ENCODE measurements at places on chromosomes 2 and 18.

- DNase-seq: no peak
Measured at GRCh38 chr2:37616677-37617005, 54.8 kb downstream of the CDC42EP3 start.

DNA sequence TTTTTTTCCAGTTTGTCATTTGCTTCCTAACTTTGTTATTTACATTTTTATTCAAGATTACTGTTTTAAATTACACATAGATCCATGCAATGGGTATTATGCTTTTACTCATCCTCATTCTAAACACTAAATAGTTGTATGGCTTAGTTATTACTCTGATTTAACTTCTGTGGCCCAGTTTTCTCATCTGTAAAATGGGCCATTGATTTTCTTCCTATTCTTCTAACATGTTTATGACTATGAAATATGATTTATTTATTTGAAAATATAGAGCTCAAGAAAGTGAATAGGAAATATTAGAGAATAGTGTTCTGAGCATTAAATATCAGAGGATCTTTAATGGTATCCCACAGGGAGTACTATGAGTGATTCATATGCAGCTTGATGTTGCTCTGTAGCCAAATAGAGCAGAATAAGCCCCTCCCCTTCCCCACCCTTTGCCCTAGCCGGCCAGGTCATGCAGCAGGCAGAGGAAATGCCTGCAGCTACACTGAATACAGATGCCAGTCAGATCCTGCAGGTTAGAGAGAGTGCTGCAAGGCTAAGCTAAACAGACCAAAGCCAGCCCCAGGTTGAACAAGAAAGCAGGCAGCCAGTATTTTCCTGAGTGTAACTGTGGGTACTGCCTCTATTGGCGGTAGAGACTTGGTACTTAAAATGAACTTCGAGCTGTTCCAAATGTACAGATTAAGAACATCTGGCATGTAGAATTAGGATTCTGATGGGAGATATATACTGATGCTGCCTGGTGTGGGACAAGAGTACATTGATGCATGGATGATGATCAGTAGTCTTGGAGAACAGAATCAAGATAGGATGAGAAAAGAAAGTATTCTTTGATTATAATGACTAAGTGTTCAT, 11.7 kb upstream of the ACYP2 start:
- DNase-seq: no peak

DNA sequence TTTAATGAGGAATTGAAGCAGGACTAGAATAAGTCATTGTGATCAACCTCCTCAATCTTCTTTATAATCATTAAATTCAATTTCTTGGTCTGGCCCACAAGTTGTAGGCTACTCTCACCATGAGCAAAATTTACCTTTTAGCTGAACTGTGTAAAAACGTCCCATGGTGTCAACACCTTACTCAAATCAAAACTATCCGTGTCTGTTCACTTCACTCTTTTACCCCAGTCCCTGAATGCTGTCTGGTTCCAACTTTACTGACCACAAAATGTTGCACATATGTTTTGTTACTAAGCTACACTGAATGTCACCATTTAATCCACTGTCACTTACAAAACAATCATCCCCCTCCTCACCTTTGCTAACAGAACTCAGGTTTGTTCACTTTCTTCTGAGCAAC, 951.6 kb upstream of the SLC39A10 start:
- DNase-seq: no peak

DNA sequence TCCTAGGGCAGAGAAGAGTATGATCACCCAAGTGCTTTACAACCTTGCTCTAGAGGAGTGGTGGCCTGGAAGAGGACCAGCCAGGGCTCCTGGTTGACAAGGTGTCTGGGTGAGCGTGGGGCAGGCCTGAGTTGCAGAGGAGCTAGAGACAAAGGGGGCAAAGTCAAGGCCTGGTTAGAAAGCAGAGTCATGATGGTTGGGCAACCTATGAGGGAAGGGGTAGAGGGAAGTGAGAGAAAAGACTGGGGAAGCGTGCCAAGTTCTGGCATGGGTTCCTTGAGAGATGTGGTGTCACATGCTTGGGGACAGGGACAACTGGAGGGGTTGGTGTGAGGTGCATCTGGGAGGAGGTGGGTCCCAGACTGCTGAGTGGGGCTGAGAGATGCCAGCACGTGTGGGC, 13.5 kb downstream of the ZFP36L2 start:
- DNase-seq: no peak

DNA sequence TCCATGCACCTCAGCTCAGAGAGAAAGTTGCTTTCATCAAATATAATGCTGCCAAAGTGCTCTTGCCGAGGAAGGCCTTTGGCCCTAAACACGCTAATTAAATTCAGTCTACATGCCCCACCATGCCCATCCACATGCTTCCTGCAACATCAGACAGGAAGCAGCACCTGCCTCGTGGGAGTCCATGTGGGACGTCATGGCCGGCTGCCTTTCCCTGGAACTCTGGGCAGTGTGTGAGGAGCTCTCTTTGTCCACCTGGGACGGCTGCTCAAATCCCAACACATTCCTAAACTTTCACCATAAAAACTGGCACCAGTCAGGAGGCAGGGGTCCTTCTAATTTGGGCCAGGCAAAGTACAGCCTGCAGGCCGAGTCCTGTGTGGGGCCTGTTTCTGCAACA, 23.1 kb downstream of the FAM178B start:
- DNase-seq: no peak

DNA sequence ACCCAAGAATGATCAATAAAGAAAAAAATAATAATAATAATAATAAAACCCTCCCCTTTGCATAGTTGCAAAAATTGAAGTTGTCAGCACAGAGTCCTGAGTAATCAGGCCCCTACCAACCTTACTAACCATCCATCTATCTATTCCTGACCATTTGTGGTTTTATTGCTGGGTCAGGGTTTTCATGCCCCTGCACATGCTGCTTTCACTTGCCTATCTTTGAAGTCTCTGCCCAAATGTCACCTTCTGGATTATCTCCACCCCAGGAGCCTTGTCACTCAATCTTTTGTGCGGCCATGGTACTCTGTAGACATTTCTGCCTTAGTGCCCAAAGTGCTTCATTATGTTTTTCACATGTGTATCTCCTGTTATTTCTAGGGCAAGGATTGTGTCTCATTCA, 35.1 kb downstream of the SLC30A6 start:
- DNase-seq: no peak

DNA sequence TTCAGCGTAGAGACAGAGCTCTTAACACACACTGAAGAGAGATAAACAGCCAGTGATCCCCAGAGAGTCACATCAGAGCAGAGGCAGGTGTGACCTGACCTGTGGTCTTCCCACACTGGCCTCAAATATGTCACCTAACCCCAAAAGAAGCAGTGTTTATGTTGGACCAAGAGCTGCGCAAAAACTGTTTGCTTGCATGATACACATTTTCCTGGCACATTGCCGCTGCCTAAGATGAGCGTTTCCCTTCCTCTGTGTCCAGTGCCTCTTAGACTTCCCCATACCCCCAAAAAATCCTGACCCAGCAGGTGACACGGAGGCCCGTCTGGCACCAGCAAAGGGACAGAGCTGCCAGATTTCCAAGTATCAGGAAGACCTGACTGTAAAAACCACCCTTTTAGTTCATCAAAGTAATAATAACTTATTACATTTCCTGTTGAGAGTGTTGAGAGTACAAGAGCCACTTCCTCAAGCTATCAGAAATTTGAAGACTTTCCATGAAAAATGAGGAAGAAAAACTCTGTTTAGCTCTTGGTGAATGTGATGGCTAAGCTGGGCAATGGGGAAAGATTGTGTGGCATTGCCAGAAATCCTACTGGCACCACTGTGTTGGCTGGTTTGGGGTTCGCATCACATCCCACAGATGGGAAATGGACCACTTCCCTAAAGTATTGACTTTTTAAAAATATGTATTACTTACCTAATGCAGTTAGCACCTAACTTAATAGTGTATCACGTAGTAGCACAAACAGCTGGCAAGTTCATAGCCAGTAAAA, 6.7 kb downstream of the TNFRSF11A start:
- DNase-seq: no peak

GRCh38 chr2:18381386-18381785, 179.1 kb downstream of the RDH14 start:
- no peak for DNase-seq

- DNase-seq: no peak
Measured at GRCh38 chr2:5164776-5165525, 527.2 kb upstream of the SOX11 start.

GRCh38 chr2:182240862-182241371, 185.9 kb downstream of the PDE1A start:
- no peak for DNase-seq

- DNase-seq: no peak
Measured at GRCh38 chr2:209960676-209961630, 41.5 kb upstream of the RPE start.

- no peak for DNase-seq
Measured at GRCh38 chr2:6127718-6128117, 435.5 kb downstream of the SOX11 start.

- no peak for DNase-seq
Measured at GRCh38 chr2:151171186-151171585, 90.5 kb downstream of the RBM43 start.

- no peak for DNase-seq
Measured at GRCh38 chr2:15918761-15919356, 21.5 kb upstream of the MYCN start.

DNA sequence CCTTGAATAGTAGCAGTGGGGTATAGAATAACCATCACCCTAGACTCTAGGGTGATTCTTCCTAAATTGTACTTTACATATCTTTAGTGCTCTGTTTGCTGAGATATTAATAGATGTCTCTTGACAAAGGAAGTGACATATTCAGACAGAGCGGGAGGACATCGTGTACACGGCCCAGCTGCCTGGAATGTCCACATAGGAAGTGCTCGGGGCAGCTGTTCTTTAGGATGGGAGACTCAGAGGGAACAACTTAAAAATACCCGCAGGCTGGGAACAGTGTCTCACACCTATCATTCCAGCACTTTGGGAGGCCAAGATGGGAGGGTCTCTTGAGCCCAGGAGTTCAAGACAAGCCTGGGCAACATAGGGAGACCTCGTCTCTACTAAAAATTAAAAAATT, 206.1 kb downstream of the FAM210A start:
- DNase-seq: no peak

- DNase-seq: no peak
Measured at GRCh38 chr2:233354971-233355574, 779 bp downstream of the DGKD start.

GRCh38 chr2:119387381-119388129, 20.8 kb downstream of the DBI start:
- DNase-seq: no peak

GRCh38 chr2:10414591-10414990, 33.5 kb downstream of the ODC1 start:
- DNase-seq: no peak

DNA sequence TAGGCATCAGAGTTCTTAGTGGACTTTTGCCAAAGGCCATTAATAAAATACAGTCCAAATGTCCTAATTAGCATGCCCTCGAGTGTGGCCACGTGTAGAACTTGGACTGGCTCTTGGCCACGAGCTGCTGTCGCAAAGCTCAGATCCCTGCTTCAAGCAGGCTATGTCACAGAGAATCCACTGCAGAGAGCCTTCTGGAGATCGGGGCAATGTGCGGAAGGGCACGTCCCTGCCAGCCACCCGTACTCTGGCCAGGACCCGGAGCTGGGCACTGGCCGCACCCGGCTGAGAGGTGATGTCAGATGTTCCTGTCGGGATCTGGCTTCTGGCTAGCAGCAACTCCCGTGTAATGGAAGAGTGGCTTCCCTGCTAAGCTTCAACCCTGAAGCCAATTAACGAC, 432.7 kb upstream of the ID2 start:
- DNase-seq: no peak

- DNase-seq: no peak
Measured at GRCh38 chr2:178863856-178864620, 56.8 kb upstream of the TTN start.

- DNase-seq: no peak
Measured at GRCh38 chr2:217784996-217785543, 217.7 kb downstream of the TNS1 start.

DNA sequence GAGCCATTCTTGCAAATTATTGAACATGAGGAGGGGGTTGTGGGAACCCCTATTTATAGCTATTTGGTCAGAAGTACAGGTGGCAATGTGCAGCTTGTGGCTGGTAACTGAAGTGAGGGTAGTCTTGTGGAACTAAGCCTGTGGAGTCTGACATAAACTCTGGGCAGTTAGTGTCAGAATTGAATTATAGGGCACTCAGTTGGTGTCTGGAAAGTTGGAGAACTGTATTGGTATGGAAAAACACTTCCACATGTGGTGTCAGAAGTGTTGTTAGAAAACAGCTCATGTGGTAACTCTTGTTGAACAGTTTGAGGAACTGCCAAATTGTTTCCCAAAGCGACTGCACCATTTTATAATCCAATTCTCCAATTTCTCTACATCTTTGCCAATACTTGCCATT, 7.5 kb downstream of the RALBP1 start:
- no peak for DNase-seq

- DNase-seq: no peak
Measured at GRCh38 chr2:171718720-171719119, 31.5 kb downstream of the DYNC1I2 start.

DNA sequence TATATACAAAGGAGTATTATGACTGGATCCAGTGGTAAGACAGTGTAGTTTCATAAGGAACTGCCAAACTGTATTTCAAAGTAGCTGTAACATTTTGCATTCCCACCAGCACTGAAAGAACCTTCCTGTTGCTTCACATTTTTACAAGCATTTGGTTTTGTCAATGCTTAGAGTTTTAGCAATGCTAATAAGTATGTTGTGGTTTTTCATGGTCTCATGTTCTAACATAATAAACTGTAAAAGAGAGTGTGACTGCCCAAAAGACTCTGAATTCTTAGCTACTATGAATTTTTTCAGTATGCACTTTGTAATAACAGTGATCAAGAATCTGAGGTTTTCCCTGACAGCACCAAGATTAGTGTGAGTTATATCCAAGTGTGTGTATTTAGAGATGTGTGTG, 604.2 kb downstream of the XIRP2 start:
- DNase-seq: no peak

DNA sequence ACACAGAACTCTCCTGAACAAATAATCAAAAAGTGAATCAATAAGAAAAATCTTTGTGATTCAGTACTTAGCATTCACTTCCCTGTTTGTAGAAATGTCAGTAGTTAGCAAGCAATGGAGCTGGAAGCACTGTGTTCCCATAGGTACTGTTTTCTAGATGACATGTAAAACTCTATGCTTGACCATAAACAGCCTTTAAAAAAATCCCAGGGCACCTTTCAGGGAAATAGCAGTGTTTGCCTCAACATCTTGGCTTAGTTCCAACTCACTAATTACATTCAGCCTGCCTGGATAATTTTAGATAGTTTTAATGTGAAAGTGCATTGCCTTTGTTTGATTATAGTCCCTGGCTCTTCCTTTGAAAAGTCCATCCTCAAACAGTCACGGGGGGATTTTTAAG, 721.8 kb downstream of the ERBB4 start:
- DNase-seq: no peak

DNA sequence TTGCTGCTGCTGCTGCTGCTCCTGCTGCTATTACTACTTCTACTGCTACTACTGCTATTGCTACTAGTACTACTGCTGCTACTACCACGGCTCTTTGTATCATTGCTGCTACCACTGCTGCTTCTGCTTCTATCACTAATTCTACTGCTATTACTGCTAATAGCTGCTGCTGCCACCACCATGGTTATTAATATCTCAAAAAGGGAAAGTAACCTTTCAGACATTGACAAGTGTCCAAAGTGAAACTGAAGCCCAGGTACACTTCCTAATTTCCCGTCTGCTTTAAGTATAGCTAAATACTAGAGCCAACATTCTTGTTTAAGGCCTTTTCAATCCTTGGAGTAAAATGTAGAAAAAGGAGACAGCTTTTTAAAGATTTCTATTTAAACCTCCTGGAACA, 45.4 kb upstream of the EHBP1 start:
- no peak for DNase-seq

All from activated CD4-positive, alpha-beta T cell treated with anti-CD3 and anti-CD28 coated beads, Interleukin-2, amount 50 U/mL, for 24 hours (primary cell).